ENCODE measurements at places on chromosomes 2 and 18.

GRCh38 chr2:96951125-96951654, 35.2 kb downstream of the FAM178B start:
- DNase-seq = peak; percentile 85

GRCh38 chr2:106882673-106883072, 3.3 kb downstream of the ST6GAL2 start:
- no peak for DNase-seq

- DNase-seq = no peak
These were observed 961.6 kb upstream of the LRRTM1 start for GRCh38 chr2:81266106-81266505.

- no peak for DNase-seq
These were observed 17.1 kb downstream of the ANKRD44 start for GRCh38 chr2:197293252-197294007.

DNA sequence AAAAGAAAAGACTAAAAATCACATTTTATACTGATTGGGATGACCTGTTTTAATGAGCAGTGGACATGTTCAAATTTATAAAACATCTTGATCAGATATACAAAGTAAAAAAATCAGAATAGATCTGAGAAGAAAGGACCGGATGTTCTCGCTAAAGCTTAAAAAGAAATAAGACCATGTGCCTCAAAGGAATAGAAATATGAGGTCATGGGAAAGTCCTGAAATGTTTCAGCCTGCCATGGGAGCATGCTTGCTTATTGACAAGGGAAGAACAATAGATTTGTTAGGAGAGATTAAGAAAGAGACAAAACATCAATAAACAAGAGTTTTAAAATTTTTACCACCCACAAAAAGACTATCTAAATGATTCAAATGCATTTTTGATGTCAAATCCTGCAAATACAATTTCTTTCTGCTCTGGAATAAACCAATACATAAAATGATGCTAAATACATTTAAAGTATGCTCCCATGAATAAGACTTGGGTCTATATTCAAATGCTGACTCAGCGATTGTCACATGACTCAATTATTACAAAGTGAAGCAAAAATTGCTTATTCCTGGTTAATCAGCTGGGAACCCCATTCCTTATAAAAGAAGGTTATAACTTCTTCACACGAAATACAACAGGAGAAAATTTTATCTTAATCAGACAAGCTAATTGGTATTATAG, 633.9 kb upstream of the PKDCC start:
- no peak for DNase-seq

DNA sequence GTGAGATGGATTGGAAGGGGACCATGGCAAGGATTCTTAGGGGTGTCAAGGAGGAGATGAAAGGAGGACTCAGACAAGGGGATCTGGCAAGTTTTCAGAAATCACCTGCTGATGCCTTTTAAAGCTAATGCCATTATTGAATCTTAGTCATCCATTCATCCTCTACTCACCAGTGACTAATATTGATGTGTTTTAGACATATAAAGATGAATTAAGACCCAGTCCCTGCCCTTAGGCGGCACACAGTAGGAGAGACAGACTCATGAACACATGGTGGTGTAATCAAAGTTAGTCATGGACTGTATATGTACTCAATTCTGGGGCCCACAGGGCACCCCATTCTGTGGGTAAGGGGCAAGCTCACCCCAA, 56.5 kb upstream of the ATL2 start:
- no peak for DNase-seq

Measured in GM10248 (cell line).